Thymus (tissue), 14 donors: ENCODE measurements at places on chromosomes 16 and 17. TPM values are rescaled to one million over a fixed set of nuclear protein-coding genes. Genes with fewer than 3 reads are reported as not detected.

GSG1L gene
- not detected for total RNA-seq

KLHDC4 gene
- 30.0 TPM for total RNA-seq

CDC6 gene
- 24.5 TPM for total RNA-seq

PRR35 gene
- total RNA-seq = under 0.01 TPM

KRTAP3-1 gene
- not detected for total RNA-seq
